Activated CD8-positive, alpha-beta memory T cell treated with anti-CD3 and anti-CD28 coated beads for 1 hour (primary cell): ENCODE measurements at places on chromosomes 3 and 15.

DNA sequence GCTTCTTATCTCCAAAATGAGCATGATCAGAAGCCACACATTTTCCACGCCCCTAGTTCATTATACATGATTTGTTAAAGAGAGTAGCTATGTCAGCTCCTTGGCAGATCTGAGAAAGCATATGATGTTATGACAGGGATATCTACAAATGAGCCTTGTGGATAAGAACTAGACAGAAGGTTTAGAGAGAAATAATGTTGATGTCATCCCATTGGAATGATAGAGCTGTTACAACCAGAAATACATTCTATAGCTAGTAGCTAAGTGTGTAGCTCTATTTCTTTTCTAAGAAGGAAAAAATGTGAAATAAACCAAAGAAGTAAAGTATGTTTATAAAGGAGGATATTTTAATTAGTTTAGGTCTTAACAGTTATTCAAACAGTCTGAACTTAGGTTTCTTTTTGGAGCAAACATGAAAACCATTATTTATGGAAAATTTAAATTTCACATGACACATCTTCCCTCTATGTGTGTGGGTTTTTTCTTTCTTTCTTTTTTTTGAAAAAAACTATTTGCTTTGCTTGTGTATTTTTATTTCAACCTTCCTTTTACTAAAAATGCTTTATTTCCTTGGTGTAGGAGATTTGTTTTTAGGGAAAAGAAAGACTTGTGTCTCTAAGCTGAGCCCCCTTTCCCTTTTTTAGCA is 167.7 kb downstream of the GHSR start:
- DNase-seq = no peak

- no peak for DNase-seq
These were observed 23.4 kb upstream of the PPP4R2 start for GRCh38 chr3:72973031-72973723.

DNA sequence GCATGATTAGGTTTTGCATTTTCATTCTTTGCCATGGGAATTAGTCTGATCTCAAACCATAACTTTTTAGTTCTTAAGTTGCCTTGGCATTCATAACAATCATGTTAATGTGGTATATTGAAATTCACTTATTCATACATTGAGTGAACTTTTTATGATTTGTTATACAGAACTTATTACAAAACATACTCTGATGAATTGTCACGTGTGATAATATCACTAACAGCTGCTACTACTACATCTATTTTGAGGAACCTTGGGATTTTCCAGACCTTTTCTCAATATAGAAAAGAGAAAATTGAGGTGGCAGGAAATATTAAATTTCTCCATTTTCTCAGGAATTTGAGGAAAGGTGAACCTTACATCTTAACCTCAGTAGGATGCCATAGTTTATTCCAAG is 9.2 kb downstream of the LXN start:
- no peak for DNase-seq

GRCh38 chr3:5505163-5505562 is 317.7 kb downstream of the EDEM1 start:
- no peak for DNase-seq

DNA sequence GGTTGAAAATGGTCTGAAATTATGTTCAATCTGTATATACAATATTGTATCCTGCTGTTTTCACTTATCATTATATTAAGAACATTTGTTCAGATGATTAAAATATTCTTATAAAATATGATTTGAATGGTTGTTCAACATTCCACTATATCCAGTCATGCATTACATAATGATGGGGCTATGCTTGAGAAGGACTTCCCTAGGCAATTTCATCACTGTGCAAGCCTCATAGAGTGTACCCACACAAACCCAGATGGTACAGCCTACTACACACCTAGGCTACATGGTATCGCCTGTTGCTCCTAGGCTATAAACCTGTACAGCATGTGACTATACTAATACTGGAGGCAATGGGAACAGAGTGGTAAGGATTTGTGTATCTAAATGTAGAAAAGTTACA is 30.5 kb downstream of the SLC7A14 start:
- no peak for DNase-seq

DNA sequence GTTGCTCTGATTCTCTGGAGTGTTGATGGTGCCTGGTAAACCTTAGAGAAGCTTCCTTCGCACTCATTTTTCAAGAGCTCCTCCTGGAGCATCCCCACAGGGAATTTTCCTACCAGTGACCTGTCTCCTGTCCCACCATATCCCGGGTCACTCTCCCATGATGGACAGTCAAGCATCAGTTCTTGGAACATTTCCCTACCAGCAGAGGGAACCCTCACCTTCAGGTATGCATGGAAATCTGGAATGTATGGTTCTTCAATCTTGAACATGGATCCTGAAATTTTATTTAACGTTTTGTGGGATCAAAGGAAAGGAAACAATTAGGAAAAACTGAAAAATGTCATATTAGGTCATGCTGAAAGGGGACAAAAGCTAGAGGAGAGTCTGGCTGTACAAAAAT is 153.8 kb downstream of the SPATA16 start:
- no peak for DNase-seq

DNA sequence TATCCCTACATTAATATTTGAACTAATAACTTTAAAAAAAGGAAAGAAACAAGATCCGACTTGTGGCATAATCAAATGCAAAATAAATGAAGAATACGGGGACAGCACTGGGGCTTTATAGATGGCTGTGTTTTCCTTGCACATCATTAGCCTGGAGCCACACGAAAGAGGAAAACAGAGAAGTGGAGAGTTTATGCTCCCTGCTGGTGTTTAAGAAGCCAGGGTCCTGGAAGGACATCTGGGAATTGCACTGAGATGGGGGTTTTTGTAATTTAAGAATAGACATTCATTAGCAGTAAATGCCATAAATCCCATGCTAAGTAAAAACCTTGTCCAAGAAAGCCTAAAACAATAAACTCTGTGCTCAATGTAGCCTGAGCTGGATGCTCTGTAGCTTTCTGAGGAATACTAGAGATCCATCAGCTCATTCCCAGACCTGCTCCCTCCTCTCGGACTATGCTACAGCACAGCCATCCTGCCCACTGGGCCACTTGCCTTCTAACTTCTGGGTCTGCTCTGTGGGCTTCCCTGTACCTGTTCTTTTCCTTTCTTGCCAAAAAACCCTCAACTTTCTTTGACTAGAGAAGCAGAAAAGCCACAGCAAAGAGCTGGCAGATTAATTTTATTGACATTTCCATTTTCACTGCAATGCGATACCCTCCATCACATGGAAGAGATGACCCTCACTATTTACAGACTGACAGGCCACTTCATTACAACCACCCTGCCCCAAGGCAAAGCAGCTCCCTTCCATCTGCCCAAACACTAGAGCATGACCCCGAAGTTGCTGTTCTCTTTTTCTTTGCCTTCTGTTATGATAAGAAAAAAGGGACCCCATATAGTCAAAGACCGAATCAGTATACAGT is 62.3 kb downstream of the MEIS2 start:
- no peak for DNase-seq

GRCh38 chr3:10469441-10470119 is 35.8 kb downstream of the ATP2B2 start:
- DNase-seq = no peak
